Cerebellar nuclear complex (tissue), 1 donor: ENCODE measurements at places on chromosomes 6 and 20.

DNA sequence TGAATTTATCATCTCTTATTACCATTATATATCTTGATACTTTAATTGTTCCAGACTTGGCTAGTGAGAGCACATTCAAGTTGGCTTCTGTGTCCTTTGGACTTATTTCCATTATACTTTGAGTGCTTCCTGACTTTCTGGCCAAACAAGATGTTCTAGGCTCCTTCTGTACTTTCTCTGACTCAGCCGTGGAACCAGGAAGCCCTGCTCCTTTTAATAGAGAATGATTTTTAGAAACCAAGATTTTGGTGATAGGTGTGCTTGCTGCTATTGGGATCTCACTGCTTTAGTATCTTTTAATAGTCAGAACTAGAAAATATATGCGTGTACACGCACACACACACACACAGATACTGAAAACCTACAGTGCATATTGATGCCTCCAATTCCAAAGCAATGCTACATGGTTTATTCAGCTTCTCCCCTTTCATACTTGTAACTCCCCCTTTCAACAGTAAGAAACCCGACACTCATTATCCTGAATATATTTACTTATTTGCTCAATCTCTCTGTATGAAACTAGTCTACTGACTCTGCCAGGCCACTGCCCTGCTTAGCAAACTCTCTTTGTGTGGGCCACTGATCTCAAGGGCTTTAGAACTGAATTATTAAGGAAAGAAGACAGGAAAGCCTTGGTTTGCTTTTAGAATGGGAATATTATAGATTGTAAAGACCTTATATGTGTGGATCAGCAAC, 42.7 kb upstream of the EZR start:
- no peak for DNase-seq

- DNase-seq, result no peak
These were observed 165.9 kb upstream of the MARCKS start for GRCh38 chr6:113691260-113691656.

GRCh38 chr6:167581637-167582036, 245.1 kb upstream of the AFDN start:
- no peak for DNase-seq

DNA sequence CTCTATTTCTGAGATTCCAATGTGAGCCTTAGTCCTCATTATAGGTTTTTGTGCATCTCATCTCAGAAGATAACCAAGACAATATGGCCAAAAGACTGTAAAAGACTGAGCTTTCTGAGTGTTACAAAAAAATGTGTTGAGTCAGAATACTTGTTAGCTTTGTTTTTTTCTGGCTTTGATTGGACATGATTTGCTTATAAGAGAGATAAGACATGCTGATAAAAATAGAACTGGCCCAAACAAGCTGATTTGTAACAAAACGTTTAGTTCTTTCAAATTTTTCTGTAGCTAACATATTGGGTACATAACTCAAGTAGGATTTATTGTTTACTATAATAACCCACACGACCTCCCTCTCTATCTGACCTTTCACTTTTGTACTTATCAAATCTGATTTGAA, 32.9 kb downstream of the FILIP1 start:
- no peak for DNase-seq

- DNase-seq, result no peak
These were observed 5.4 kb upstream of the RAB44 start for GRCh38 chr6:36692220-36692619.

DNA sequence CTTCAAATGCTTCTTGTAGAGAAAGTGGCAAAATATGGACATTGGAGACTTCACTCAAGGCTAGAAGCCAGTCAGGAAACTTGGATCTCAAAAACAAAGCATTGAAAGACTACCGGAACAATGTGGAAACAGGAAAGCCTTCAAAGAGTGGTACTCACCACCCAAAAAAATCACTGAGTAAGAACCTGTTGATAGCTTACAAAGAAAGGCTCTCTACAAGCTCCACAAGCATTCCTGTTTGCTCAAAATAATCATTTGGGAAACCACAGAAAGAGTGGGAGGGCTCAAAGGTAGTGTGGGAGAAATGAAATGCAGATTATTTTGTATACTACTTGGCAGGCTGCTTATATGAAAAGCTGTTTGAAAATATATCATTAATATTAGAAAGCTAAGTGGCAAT, 9.5 kb upstream of the DST start:
- no peak for DNase-seq

- DNase-seq, result no peak
These were observed 590 bp downstream of the RNF217 start for GRCh38 chr6:124962639-124963415.

- no peak for DNase-seq
These were observed 8.4 kb upstream of the SGK2 start for GRCh38 chr20:43550456-43550855.

GRCh38 chr6:19925533-19925932, 88.4 kb downstream of the ID4 start:
- DNase-seq, result no peak

DNA sequence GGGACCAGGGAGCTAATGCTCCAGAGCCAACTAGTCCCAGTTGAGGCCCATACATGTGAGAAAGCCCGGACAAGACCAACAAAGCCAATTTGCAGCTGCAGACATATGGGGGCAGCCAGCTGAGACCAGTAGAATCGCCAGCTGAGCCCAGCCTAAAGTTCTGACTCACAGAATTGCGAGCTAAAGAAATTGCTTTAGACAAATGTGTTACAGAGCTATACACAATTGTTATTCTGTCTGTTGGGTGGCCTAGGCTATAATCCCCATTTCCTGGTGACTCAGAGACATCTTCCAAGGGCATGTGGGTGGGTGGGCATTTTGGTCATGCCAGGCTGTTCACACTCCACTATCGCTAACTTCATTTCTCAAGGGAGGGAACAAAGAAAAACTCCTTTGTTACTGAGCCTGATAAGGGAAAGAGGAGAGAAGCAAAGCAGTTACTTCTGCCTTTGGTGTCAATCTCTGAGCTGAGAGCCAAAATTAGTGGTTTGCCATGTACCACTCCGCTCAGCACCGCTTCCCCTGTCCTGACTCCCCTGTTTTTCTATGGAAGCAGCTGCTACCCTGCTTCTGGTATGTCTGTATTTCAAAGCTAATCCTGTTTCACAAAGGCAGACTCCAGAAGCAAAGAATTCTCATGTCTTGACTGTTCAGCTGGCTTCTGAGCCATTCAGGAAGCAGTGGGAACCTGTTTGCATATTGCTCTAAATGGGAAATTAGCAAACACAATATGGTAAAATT, 26.1 kb downstream of the SCP2D1 start:
- no peak for DNase-seq

DNA sequence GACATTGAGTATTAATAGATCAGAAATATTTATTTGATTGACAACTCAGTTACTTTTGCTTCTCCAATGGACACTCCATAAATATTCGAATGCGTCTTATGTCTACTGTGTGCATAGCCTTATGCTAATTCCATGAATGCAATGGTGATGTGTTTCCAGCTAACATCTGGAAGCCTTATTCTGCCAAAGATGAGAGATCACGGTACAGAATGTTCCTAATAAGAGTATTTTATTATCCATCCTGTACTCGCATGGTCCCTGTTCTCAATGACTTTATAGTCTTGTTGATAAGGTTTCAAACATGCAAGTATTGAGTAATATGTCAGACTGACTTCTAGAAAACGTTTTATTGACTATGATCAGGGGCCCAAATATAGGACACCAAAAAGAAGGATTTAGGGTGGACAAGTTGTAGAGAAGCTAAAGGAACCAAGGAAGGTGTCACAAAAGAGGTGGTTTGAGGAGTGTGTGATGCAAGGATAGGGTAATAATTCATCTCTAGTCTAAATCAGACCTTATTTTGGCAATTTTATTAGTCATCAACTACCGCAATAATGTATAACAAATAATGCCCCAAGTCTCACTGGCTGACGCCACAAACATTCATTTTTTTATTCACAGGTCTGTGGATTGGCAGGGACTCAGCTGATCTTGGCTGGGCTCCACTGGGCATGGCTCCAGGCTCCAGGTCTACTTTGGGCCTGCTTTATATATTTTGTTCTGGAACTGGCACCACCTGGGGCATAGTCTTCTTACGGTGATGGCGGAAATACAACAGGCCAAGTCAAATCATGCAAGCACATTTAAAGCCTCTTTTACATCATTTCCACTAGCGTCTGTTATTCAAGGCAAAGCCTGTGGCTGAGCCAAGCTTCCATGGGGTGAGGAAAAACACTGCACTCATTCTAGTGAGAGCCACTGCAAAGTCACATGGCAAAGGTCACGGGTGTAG, 24.5 kb upstream of the CD83 start:
- DNase-seq, result peak; percentile 93
